Activated CD4-positive, alpha-beta T cell treated with anti-CD3 and anti-CD28 coated beads for 36 hours (primary cell): ENCODE measurements at places on chromosomes 7 and 10. TPM values are rescaled to one million over a fixed set of nuclear protein-coding genes. Genes with fewer than 3 reads are reported as not detected.
A peak's percentile ranks its signal among the peaks of the same experiment; 100 is the strongest.

- no peak overlapping the region for H3K27ac ChIP-seq
- DNase-seq, result no peak
- H3K4me1 ChIP-seq, result no peaks in the 10 kb centered on the region
- H3K27me3 ChIP-seq, result no peaks in the 10 kb centered on the region
These were observed 548.0 kb downstream of the MAGI2 start for GRCh38 chr7:78905436-78905835.

Gene KCNH2
- total RNA-seq, result 0.54 TPM

DNA sequence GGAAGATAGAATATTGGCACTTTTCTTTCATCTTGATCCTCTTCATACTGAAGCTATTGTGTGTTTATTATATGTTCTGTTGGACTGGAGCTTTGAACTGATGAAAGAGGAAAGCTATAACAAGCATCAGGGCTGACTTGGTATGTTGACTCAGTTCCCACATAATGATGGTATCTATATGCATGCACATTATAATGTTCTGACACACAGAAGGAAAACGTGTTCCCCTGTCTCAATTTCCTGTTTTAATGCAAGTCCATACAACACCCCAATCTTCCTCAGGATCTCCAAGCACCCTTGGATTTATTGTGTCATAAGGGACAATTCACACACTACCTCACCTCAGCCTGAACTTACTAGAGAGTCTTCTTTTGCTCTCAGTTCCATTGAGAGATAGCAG lies 8.3 kb upstream of the WASL start:
- H3K27me3 ChIP-seq, result peaks cover 3% of the 10 kb centered on the region
- H3K4me1 ChIP-seq, result peaks cover 15% of the 10 kb centered on the region
- H3K4me3 ChIP-seq, result no peak overlapping the region

GRCh38 chr10:71094712-71095390 lies 117.5 kb upstream of the UNC5B start:
- H3K36me3 ChIP-seq, result no peaks in the 10 kb centered on the region
- H3K27ac ChIP-seq, result peak overlapping the region; percentile 35
- DNase-seq, result peak; percentile 67
- peaks cover 15% of the 10 kb centered on the region for H3K4me1 ChIP-seq

DNA sequence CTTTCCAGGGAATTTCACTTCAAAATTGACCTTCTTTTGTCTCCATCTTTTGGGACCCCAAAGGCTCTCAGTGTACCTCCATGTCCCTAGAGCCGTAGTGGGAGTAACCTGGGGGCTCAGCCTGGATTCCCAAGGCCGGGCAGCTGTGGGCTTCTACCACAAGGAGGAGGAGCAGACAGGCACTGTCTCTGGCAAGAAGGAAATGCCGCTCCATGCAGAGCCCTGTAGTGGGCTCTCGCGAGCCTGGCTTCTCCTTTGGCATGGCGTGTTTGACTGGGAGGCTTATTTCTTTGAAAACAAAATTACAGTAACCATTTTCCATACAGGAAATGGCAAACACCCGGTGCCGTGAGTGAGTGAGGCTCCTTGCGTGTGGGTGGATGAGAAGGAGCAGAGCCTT lies 76.8 kb upstream of the FAM180A start:
- DNase-seq, result no peak
- no peak overlapping the region for H3K4me3 ChIP-seq
- no peaks in the 10 kb centered on the region for H3K27me3 ChIP-seq

Gene LRIT1
- total RNA-seq, result not detected

Gene OGA
- 113 TPM for total RNA-seq

Gene PRRT4
- total RNA-seq, result 0.39 TPM

GRCh38 chr10:110613341-110613995 lies 30.7 kb upstream of the RBM20 start:
- no peaks in the 10 kb centered on the region for H3K27me3 ChIP-seq
- H3K4me1 ChIP-seq, result peaks cover 62% of the 10 kb centered on the region
- peak overlapping the region; percentile 29 for H3K27ac ChIP-seq
- no peak overlapping the region for H3K4me3 ChIP-seq
- peak; percentile 68 for DNase-seq
